ENCODE measurements at places on chromosomes 2 and 18. TPM values are rescaled to one million over a fixed set of nuclear protein-coding genes. Genes with fewer than 3 reads are reported as not detected.

DNA sequence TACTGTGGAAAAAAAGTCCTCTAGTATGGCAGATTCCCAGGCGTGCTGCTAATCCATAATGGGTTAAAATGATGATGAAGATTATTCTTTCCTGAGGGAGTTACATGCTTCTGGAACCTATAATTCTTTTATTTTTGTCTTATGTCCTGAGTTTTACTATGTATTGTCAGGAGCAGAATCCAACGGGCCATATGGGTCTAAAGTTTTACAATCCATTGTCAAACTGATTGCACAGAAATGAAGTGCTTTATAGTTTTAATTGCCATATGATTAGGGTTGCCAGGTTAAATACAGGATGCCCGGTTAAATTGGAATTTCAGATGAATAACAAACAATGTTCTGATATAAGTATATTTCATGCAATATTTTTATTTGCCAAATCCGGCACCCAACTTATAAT, 100.9 kb upstream of the MAP3K20 start:
- DNase-seq = no peak

The PAX3 gene
- not detected for total RNA-seq

The COBLL1 gene
- total RNA-seq = 0.28 TPM

The PROKR1 gene
- total RNA-seq = 0.60 TPM

DNA sequence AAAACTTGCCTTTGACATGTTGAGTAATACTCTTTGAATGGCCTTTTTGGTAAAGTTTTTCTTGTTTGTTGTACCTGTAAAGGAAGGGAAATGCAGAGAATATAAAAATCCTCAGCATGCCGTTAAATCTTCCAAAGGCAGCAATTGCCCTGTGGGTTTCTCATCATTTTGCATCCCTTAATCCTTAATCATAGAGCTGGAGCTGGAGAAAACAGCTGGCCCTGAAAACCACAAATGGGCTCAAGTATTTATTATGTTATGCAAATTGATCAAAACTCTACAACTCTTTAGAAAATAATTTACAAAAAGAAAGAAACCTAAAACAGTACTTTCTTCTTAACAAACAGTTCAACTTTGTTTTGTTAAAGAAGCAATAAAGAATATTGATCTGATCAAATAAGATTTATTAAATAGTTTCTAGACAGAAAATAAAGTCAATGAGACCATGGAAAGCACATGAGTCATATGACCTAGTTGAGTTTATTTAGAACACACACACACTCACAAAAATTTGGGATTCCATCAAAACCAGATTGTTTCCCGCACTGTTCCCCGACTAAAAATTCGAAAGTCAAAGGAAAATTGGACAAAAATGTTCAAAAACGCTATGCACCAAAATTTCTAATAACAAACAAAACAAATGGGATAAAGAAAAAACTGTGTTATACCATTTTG, 309.0 kb downstream of the GULP1 start:
- DNase-seq = no peak

DNA sequence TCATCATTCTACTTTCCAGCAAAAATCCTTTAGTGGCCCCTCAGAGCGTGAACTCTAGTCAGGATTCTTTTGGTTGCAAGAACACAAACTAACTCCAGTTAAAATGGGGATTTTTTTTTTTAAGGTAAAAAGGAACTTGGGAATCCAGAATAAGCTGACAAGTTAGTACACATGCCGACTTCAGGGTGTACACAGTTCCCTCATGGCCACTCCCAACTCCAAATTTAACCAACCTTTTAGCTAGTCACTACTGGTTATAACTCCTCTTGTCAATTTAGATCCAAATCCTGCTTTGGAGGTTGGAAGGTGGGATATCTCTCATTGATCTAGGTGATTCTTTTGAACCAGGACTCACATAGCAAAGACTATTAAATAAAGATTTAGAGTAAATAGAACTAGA, 5.0 kb upstream of the PGAP1 start:
- no peak for DNase-seq

- DNase-seq = no peak
Observed at GRCh38 chr2:216181351-216181750, 72.2 kb downstream of the XRCC5 start.

DNA sequence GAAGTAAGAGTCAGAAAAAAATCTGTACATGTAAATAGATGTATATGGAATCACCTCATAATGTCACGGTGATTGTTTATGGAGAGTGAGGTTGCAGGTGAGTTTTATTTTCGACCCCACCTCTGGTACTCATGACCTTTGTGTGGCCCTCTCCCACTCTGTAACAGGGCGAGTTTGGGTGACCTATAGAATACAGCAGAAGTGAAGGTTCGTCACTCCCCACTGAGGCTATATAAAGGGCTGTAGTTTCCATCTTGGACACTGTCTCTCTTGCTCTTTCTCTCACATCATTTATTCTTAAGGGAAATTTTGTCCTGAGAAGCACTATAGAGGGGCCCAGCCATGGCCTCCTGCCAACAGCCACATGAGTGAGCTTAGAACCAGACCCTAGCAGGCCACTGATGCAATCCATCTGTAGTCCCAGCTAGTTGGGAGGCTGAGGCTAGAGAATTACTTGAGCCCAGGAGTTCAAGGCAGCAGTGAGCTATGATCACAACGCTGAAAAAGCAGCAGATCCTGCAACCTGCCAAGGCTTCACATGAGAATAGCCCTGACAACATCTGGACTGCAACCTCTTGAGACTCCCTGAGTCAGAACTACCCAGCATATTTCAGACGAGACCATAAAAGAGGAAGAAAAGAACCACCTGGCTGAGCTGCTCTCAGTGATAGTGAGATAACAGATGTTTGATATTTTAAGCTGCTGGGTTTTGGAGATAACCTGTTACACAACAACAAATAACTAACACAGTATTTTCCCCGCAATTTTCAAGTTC, 74.3 kb upstream of the SLC1A4 start:
- DNase-seq = no peak

DNA sequence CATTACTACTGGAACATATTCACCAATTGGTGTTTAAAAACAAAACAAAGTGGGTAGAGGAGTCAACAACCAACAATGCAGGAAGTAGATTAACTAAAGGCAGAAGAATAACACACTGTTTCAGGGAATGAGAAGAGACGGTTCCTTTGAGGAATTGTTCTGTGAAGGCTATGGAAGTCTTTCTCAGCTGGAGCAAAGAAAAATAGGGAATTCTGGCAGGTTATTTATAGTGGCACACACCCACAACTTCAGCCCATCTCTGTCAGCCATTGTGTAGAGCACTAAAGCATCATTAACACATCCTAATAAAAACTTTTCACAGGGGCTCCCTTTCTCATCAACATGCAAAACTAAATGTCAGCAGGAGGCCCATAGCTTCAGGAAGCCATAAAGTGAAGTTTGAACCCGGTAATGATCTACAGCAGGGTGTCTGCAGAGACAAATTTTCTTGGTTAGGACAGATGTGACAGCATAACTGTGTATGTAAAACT, 113.6 kb downstream of the CDH2 start:
- DNase-seq = no peak

- no peak for DNase-seq
Observed at GRCh38 chr2:21038403-21039073, 5.3 kb downstream of the APOB start.

The MYCN gene
- 0.16 TPM for total RNA-seq

The UPP2 gene
- total RNA-seq = not detected

The RGPD4 gene
- total RNA-seq = 0.87 TPM

The PPP4R3B gene
- 84.0 TPM for total RNA-seq

The IL18RAP gene
- total RNA-seq = 5.5 TPM

GRCh38 chr2:238418196-238418998, 8.3 kb upstream of the ASB1 start:
- no peak for DNase-seq

GRCh38 chr18:78912844-78913243, 66.8 kb upstream of the SALL3 start:
- no peak for DNase-seq

- DNase-seq = no peak
Observed at GRCh38 chr18:74525741-74526140, 8.6 kb upstream of the CNDP1 start.

DNA sequence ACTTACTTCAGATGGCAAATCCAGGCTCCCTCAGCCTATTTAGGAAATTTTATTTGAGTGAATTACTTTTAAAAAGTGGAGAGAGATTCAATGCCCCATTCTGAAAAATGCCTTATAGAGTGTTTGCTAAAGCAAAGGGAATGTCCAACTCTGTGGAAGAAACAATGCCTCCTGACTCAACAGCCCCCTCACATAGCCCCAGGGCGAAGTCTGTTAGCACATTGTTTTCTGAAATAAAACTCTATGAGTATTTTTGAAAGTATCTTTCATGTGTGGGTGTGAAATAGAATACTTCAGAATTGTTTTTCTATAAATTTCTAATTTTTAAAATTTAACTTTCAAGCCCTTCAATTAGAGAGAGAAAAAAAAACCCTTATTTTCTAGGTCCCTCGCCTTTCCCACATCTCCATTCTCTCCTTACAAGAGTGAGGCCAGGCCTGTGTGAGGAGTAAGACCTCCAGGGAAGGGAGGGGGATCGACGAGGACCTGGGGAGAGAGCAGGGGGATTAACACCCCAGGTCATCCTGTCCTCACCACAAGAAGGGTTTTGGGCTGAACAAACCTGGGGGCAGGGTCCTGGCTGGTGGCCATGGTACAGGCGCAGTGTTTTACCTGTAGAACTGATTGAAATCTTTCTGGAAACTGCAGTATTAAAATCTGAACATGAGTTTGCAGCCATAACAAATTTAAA, 141.4 kb downstream of the SNTG2 start:
- DNase-seq = no peak

The RAB17 gene
- 0.31 TPM for total RNA-seq

The AQP12B gene
- total RNA-seq = not detected

DNA sequence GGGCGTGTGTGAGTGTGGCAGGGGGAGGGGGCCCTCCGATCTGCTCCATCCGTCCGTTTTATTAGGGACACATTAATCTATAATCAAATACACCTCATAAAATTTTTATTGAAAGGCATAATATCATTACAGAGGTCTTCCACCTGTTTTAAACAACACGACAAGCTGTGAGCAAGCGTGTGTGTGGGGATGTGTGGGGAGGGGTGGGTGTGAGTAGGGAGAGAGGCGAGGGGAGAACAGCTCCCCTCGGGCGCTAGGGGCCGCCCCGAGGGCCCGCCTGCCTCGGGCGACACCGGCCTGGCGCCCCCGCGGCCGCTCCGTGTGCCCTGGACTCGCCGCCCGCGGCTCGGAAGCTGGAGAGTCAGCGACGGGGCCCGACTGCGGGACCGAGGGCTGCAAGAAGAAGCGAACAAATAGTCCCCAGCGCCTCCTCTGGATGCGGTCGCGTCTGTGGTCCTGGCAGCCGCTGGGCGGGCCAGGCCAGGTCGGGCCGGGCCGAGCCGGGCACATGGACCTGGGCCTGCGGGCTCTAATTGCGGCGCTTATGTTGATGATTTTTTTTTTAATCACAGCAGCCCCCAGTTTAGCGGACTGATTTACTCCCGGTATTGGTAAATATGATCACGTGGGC, 352 bp upstream of the HOXD9 start:
- no peak for DNase-seq

The NYAP2 gene
- 0.06 TPM for total RNA-seq

DNA sequence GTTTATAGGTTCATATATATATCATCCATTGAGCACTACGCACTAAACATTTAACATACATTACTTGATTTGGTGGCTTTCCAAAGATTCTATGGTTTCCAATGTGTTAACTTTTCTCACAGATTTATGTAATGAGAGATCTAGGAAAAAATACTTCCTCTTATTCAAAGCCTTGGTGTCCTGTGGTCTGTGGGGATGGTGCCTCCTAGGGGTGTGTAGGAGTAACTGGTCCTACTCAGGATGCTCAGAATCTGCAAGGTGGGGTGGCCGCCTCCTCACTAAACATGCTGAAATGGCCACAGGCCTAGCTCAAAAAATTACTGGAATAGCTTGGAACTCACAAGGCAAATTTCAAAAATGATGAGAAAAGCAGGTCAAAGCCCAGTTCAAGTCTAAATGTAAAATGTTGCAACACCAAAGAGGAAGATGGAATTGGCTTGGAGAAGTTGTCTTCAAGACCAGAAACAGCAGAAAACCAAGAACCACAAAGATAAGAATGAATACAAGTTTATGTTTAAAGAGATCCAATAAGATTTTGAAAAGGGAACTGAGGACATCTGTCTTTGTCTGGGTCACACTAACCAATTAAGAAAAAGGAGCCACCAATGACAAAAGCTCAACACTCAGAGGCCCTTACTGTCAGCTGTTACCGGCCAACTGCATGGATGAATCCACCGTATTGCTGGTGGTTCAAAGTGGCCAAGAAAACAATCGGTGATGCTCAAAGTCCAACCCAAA, 11.5 kb downstream of the GPR55 start:
- no peak for DNase-seq

GRCh38 chr2:237931205-237931721, 35.6 kb upstream of the UBE2F start:
- DNase-seq = no peak

The MATN3 gene
- not detected for total RNA-seq

DNA sequence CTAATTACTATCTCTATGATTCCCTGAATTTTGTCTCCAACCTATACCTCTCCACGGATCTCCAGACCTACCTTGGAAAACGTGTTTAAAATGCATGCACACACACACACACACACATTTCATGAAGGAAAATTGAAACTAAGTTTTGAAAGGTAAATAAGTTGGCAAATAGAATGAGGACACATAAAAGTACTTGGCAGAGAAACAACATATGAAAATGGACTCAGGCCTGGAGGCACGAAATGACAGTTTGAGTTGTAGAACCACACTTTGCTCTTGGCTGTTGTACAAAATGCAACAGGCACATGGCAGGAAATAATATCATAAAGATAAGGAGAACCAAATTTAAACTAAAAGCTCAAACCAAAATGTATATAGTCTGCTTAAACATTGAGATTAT, 868.1 kb upstream of the CNTNAP5 start:
- DNase-seq = no peak

DNA sequence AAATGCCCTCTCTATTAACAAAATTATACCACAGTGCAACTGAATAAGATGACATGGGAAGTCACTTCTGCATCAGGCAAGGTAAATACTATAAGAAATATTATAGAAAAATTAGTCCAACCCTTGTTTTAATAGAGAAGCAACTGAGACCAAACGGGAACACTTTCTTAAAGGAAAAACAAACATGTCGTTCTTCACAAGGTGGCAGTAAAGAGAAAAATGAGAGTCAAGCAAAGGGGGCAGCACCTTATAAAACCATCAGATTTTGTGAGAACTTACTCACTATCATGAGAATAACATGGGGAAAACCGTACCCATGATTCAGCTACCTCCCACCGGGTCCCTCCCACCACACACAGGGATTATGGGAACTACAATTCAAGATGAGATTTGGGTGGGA, 481.7 kb upstream of the CRIM1 start:
- no peak for DNase-seq

- no peak for DNase-seq
Observed at GRCh38 chr2:10404324-10405143, 43.6 kb downstream of the ODC1 start.

DNA sequence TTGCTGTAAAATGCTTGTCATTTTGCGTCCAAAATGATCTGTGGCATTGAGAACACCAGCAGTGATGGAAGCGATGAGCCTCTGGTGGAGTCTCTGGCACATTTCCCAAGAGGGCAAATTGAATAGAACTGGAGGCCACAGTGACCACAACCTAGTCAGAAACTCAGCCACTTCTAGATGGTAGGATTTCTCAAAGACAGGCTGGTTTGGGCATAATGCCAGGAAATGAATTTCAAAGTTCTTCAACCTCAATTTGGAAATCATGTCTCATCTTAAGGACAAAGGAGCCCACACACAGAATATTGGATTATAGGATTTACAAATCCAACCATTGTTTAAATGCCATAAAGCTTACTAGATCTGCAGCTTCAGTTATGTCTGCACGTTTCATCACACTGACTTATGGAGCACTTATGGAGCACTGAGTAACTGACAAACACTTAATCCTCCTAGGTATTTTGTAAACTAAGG, 132.1 kb downstream of the COL6A3 start:
- DNase-seq = no peak

The XDH gene
- not detected for total RNA-seq
